ENCODE measurements at places on chromosomes 4 and X. TPM values are rescaled to one million over a fixed set of nuclear protein-coding genes. Genes with fewer than 3 reads are reported as not detected.

GRCh38 chr4:24091639-24092233 lies 201.9 kb upstream of the PPARGC1A start:
- no peak for DNase-seq

DNA sequence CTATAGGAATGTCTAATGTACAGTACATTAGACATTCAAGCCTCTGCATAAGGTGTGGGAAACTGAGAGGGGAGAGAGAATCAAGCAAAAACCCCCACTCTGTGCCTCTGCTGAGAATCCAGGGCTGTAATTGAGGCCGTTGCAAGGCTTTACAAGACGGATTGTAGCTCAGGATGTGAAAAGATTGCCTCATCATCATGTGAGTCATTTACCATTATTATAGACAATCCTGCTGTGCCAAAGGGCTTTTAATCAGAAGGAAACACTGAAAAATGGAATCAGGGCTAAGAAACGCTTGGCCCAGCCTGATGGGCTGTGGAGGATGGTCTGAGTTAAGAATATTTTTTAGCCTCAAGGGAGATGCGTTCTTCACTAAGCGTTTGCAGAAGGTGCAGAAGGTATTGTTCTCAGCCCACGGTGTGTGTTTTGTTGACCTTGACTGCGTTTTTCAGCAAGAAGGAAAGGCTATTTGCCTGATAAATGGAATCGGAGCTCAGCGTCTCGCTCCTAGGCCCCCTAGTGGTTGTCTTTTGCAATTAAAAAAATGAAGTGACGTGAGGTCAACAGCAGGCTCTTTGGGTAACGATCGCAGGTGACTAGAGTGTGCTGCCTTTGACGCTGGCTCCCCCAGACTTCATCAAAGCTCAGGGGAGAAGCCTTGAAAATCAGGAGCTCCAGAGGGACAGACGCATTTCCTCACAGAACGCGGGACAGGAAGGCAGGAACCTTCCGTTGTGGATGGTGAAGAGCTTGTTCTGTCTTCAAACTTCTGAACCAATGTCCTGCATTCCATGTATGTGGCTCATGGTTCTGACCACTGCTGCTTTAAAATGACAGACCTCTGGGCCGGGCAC lies 18.1 kb upstream of the CHRNA9 start:
- peak; percentile 65 for DNase-seq

DNA sequence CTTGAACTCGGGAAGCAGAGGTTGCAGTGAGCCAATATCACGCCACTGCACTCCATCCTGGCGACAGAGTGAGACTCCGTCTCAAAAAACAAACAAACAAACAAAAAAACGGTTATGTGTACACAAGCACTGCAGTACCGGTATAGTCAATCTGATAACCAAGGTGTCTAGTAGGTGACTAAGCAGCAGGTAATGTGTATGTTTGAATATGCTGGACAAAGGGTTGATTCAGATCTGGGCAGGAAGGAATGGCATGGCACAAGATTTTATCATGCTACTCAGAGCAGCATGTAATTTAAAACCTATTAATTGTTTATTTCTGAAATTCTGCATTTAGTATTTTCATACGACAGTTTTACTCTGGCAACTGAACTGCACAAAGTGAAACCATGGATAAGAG lies 41.7 kb downstream of the MAGEC1 start:
- no peak for DNase-seq

GRCh38 chr4:169634975-169635374 lies 14.6 kb downstream of the CLCN3 start:
- no peak for DNase-seq

GRCh38 chrX:43718956-43719355 lies 62.9 kb downstream of the MAOA start:
- no peak for DNase-seq

DNA sequence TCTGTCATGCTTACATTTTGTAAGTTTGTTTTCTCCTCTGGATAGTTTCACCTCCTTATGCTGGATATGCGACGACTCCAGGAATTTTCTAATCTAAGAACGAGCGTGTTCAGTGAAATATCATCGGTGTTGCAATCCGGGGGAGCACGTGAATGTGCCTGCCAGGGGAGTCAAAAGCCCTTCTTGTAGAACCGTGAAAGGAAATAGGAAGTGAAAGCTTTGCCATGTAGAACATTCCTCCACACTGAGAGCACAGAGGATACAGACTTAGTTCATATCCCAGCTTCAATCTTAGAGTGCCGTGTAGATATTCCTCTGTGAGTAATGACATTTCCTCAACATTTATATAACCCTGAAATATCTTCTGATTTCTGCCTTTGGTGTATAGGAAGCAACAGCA lies 121.2 kb downstream of the VEGFC start:
- no peak for DNase-seq

DNA sequence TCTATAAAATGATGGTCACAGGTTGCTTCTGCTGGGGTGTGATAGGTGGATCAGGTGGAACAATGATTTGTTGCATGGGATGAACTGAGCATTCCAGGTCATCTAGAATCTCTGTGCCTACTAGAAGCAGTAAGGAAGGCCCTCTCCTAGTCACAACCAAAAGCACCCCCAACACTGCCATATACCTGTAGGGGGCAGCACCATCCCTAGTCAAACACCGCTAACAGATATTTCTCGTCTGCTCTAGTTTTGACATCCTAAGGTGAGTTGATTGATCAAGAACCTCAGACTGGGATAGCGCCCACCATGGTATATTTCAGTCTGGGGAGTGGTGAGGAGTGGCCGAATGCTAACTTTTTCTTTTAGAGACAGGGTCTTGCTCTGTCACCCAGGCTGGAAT lies 160.2 kb downstream of the NHS start:
- peak; percentile 21 for DNase-seq

DNA sequence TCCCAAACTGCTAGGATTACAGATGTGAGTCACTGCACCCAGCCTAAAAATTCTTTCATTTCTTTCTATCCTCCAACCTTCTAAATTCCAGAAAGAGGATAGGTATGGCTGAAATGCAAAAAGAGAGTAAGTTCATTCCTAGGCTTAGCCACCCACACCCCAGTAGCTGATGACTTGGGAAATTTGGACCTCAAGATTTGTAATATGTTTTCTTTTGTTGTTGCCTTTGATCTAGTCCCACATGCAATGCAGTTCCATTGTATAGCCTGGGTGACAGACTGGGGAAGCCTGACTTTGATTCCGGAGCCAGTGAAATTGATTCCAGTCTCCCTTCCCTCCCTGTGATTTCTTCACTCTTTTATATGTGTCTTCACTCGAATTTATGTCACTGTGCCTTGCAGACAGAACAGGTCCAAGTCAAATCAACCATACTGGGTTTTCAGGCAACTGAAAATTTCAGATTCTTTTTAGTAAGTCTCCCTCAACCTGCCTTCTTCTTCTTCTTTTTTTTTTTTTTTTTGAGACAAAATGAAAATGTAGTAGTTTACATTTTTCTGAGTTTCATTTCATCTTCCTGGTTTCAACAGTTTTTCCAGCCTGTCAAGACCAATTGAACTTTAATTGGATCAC lies 176.2 kb upstream of the RBPJ start:
- DNase-seq: no peak

- no peak for DNase-seq
Observed at GRCh38 chr4:7366180-7366945, 68.4 kb downstream of the PSAPL1 start.

GRCh38 chr4:64682946-64683345 lies 273.7 kb upstream of the TECRL start:
- no peak for DNase-seq

DNA sequence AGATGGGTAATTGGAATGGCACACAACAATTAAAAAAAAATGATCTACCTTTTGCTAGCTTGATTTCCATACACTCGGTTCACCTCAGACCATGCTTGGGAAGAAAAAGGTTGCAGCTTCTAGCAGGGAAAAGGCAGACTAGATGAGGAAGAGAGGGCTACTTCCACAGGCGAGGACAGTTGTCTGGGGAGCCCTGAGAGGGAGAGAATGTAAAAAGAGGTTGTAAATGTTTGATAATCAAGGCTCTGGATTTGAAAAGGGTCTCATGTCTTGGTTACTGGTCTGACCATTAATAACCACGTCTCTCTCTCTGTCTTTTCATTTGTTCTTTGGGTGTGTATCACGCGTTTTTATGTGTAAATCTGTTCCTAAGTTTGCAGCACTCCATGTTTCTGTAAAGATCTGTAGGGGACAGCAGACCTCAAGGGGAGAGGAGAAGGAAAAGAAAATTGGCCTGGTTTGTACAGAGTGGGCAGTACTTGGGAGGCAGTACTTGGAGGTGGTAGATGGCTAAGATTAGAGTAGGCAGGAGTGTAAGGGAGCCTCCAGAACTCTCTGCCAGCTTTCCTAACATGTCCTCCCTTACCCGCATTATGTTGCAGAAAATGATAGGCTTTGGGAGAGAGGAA lies 750 bp downstream of the ARMCX5 start:
- no peak for DNase-seq

DNA sequence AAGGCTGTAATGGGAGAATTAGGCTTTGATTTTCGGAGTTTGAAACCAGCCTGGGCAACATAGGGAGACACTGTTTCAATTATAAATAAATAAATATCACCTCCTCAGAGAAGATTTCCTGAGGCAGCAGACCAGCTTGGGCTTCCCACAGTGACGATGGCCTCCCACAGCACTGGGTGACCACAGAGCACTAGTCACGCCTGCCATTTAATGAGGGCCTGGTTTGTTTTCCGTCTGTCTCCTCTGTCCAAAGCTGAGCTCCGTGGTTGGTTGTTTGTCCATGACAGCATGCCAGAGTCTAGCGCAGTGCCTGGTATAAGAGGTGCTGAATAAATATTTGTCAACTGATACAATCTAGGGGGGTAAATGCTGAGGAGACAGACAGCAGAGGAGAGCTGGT lies 10.4 kb upstream of the PDGFRA start:
- no peak for DNase-seq

GRCh38 chrX:65536291-65536690 lies 1.7 kb upstream of the LAS1L start:
- no peak for DNase-seq

DNA sequence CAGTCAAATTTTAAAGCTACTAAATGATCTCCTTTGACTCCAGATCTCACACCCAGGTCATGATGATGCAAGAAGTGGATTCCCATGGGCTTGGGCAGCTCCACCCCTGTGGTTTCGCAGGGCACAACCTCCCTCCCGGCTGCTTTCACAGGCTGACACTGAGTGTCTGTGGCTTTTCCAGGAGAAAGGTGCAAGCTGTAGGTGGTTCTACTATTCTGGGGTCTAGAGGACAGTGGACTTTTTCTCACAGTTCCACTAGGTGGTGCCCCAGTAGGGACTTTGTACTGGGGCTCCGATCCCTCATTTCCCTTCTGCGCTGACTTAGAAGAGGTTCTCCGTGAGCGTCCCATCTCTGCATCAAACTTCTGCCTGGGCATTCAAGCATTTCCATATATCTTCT lies 845.2 kb downstream of the PCDH18 start:
- no peak for DNase-seq

- no peak for DNase-seq
Observed at GRCh38 chr4:85864259-85865205, 389.6 kb downstream of the ARHGAP24 start.

DNA sequence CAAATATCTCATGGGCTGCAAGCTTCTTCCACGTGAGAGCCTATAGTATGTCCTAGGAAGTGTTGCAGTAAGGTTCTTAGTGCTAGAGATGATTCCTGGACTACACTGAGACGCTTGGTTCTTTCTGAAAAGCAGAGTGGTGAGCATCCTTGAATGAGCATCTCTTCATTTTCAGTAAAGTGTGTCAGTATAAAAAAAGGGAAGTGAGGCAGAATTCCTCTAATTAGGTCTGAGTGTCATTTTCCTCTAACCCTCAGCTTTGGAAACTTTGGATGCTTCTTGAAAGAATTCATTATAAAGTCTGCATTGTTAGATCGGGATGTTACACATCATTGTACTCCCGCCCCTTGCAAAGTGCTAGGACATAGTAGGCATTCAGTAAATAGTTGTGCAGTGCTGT lies 5.2 kb downstream of the BMPR1B start:
- no peak for DNase-seq

- no peak for DNase-seq
Observed at GRCh38 chr4:77605210-77605902, at the start of gene CXCL13. Gene CXCL13, plus strand, starts transcription at chr4:77605820. Its CDS starts 46 bp downstream, at chr4:77605866.

DNA sequence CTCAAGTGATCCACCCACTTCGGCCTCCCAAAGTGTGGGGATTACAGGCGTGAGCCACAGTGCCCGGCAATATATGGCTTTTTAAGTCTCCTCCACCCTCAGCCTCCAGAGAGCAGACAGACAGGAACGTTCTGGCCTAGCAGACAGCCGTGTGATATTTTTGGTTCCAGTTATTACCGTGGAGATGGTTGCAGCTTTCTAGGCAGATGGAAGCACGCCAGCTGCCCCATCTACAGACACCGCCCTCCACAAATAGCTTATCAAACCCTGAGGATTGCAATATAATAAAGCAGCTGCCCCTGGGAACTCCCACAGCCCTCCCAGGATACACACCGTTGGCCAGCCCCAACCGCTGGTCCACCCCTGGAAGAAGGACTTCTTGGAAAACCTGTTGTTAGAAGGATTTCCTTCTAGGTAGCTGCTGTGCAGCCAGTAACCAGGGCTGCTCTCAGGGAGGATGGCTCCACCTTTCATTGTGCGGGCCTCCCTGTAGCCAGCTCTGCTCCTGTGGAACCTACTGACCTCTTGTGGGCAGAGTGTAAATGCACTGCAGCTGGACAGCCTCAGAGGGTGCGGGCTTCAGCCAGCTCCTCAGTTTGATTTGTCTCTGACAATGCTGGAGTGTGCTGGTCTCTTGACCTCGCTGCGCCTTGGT lies 44.0 kb downstream of the SLC25A5 start:
- no peak for DNase-seq

DNA sequence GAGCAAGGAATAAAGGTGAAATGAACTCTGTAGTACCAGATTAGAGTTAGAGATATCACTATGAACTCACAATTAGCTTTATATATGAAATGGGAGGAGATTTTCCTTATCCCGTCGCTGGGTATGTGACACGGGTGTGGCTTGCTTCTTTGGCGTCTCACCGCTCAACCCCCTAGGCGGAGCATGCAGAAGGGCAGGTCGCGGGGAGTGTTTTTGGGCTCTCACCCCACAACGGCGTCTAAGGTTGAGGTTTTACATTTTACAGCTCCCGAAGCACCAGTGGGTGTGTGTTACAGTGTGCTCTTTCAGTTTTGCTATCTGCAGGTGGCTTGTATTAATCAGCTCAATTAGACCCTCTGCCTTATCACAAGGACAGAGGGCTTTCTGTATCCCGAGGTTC lies 42.1 kb upstream of the MAGEB10 start:
- no peak for DNase-seq

BCAP31 gene
- total RNA-seq: 109 TPM

BBS7 gene
- total RNA-seq: 23.9 TPM

SERPINA7 gene
- not detected for total RNA-seq

LARP7 gene
- total RNA-seq: 54.5 TPM

BEX3 gene
- total RNA-seq: 31.7 TPM

UGT2B15 gene
- total RNA-seq: not detected

WWC2 gene
- total RNA-seq: 4.4 TPM

REPS2 gene
- not detected for total RNA-seq

PF4V1 gene
- not detected for total RNA-seq

RAB9B gene
- total RNA-seq: 0.34 TPM

F11 gene
- total RNA-seq: not detected

SPANXN3 gene
- not detected for total RNA-seq

SSX2B gene
- not detected for total RNA-seq
